ENCODE measurements at places on chromosomes 6 and 20. TPM values are rescaled to one million over a fixed set of nuclear protein-coding genes. Genes with fewer than 3 reads are reported as not detected.

DNA sequence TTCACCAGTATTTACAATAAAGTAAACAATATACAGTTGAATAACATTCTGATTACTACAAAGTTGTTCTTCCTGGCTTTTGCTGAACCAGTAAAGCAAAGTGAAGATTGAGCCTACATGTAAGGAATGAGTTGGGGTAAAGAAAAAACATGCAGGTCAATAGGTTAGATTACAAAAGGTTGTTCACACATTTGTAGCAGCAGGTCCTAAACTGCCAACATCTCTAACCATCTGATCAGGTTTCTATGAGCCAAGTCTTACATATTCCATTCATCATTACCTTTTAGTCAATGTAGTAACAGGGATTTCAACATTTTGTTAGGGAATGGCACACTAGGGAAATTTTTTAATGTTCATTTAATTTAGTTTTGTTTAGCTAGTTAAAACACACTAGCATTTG, 9.3 kb upstream of the CALHM6 start:
- no peak overlapping the region for H3K27ac ChIP-seq
- no peak for DNase-seq
- H3K4me1 ChIP-seq, result no peaks in the 10 kb centered on the region
- no peaks in the 10 kb centered on the region for H3K27me3 ChIP-seq

HLA-E gene
- total RNA-seq, result 24.4 TPM

- H3K27me3 ChIP-seq, result no peaks in the 10 kb centered on the region
- DNase-seq, result no peak
- H3K27ac ChIP-seq, result no peak overlapping the region
- H3K4me3 ChIP-seq, result no peak overlapping the region
Observed at GRCh38 chr6:13990796-13991195, 66.0 kb downstream of the RNF182 start.

DDO gene
- total RNA-seq, result not detected

DNA sequence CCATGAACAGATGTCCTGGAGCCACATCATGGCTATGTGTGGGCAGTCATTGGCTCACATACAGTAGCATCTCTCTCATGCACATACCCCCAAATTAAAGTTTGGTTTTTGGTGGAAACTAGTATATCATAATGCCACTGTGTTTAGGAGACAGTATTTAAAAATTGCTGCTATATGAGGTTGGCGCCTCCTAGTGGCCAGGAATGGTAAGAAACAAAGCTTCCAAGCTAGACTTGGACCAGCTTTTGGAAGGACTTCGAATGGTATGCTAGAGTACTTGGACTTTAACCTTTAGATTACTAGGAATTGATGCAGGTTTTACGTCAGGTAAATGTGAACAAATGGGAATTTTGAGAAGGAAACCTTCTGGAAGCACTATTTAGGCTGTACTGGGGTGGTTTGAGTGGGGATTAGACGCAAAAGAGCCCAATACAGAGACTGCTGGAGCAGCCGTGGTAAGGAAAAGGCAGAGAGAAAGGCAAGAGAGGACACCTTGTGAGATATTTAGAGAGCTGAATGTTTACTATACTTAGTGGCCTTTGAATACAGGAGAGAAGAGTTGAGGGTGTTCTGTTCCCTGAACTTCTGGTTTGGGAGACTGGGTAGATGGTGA, 23.8 kb downstream of the PRSS35 start:
- no peak overlapping the region for H3K27ac ChIP-seq
- DNase-seq, result no peak
- H3K4me3 ChIP-seq, result no peak overlapping the region
- no peaks in the 10 kb centered on the region for H3K36me3 ChIP-seq
- H3K27me3 ChIP-seq, result no peaks in the 10 kb centered on the region

All from H1 (cell line).